ENCODE measurements at places on chromosomes 5 and 9. TPM values are rescaled to one million over a fixed set of nuclear protein-coding genes. Genes with fewer than 3 reads are reported as not detected.

Gene PCDHB6
- not detected for total RNA-seq

Gene HTR4
- not detected for total RNA-seq

Gene FOXD4L4
- 0.23 TPM for total RNA-seq

Gene RANBP17
- not detected for total RNA-seq

Gene UBTD2
- 11.1 TPM for total RNA-seq

Gene OSMR
- not detected for total RNA-seq

Gene SLC25A2
- 0.25 TPM for total RNA-seq

Gene INSL4
- total RNA-seq, result not detected

Gene PCDHB9
- not detected for total RNA-seq

Gene BTNL8
- total RNA-seq, result not detected

Gene MZB1
- total RNA-seq, result 61.8 TPM

Gene GABRA1
- not detected for total RNA-seq

Gene IGFBPL1
- not detected for total RNA-seq

Gene GABRA6
- total RNA-seq, result not detected

Gene IL4
- 4.0 TPM for total RNA-seq

Gene ECSCR
- 1.1 TPM for total RNA-seq

Gene FIBCD1
- not detected for total RNA-seq

Gene SNCAIP
- not detected for total RNA-seq

Gene WDR38
- total RNA-seq, result not detected

Gene PCDHGA1
- total RNA-seq, result 0.09 TPM

Gene AIF1L
- total RNA-seq, result 0.32 TPM

Gene MORN5
- total RNA-seq, result not detected

Gene MYORG
- total RNA-seq, result 1.0 TPM

Gene ORM2
- not detected for total RNA-seq

Gene PSD2
- total RNA-seq, result not detected

Gene PTPN3
- total RNA-seq, result 0.61 TPM

Gene GZMA
- total RNA-seq, result 738 TPM

Gene PIP5K1B
- total RNA-seq, result 7.0 TPM

Gene KLF4
- total RNA-seq, result 0.18 TPM

Gene KCNV2
- not detected for total RNA-seq

Gene CDH9
- not detected for total RNA-seq

Gene SLC36A1
- total RNA-seq, result 6.9 TPM

Gene PLAC8L1
- total RNA-seq, result not detected

Gene GLRA1
- not detected for total RNA-seq

Gene PTPA
- total RNA-seq, result 105 TPM

Gene VLDLR
- 4.5 TPM for total RNA-seq

Gene SLC6A18
- not detected for total RNA-seq

Gene CYLC2
- total RNA-seq, result not detected

Gene HRCT1
- total RNA-seq, result not detected

Measured in T-helper 2 cell treated with Interferon-gamma antibody and Interleukin-4, amounts not matched to agents 100 ng/mL and 5 ng/mL, for 36 hours (primary cell).